Mesothelial cell of epicardium (in vitro differentiated cells): ENCODE measurements at places on chromosomes 5 and 9. TPM values are rescaled to one million over a fixed set of nuclear protein-coding genes. Genes with fewer than 3 reads are reported as not detected.

- no peak for DNase-seq
- H3K27me3 ChIP-seq: peaks cover 6% of the 10 kb centered on the region
- H3K36me3 ChIP-seq: no peaks in the 10 kb centered on the region
- no peak overlapping the region for H3K4me3 ChIP-seq
- H3K4me1 ChIP-seq: no peaks in the 10 kb centered on the region
These were observed 232.0 kb upstream of the FBXL7 start for GRCh38 chr5:15267966-15268365.

GRCh38 chr5:38601133-38601862, 44.9 kb upstream of the LIFR start:
- no peaks in the 10 kb centered on the region for H3K36me3 ChIP-seq
- no peak for DNase-seq
- no peak overlapping the region for H3K4me3 ChIP-seq

- H3K4me3 ChIP-seq: no peak overlapping the region
- DNase-seq: no peak
- H3K27me3 ChIP-seq: no peaks in the 10 kb centered on the region
- no peak overlapping the region for H3K27ac ChIP-seq
These were observed 3.7 kb upstream of the SVEP1 start for GRCh38 chr9:110583237-110583636.

DNA sequence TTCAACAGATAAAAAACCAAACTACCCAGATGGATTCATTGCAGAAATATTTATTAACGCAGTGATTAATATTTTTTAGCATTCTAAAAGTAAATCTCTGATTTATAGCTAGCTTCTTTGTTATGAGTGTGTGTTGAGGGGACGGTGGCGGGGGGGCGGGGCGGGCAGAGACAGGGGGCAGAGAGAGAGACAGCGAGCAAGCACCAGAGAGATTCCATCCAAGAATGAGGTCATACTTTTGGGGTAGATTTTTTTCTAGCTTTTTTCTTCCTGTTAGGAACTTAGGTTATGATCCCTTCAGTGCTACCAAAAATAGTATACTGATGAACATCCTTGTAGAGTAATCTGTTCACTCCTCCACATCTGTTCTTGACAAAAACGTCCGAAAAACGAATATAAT, 500 bp upstream of the ZNF883 start:
- H3K27ac ChIP-seq: no peak overlapping the region
- no peak for DNase-seq
- H3K36me3 ChIP-seq: peaks cover 22% of the 10 kb centered on the region
- peak overlapping the region; percentile 85 for H3K4me3 ChIP-seq

DNA sequence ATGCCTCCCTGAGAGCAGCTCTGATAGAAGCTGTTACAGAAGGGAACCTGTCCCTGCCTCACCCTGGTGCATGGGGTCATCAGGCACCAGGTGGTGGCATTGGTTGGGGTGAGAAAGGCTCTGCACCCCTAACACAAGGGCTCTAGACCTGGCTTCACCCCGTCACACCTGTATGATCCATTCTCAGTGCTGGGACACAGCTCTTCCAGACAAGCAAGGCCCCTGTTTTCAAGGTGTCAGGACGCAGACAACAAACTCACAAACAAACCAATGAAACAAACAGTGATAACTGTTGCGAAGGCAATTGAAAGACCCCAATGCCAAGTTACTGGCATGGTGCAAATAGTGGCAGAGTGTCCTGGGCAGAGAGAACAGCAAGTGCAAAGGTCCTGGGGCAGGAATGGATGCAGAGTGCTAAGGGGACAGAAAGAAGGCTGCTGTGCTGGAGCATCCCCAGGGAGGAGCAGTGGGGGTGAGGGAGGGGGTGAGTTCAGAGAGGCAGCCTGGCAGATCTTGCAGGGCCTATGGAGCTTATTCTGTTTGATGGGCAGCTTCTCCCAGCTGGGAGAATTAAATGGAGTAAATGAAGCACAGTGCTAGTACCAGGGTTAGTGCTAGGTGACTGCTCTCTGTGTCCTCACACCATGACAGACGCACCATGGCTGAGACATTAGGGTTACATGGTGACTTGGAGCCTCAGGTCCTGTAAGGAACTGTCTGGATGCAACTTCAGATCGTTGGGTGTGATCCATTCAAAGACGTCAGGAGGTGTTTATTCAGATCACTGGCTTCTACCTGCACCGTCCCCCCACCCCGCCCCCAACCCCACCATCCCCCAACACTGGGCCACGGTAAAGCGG, 67.9 kb upstream of the UNC5A start:
- H3K4me1 ChIP-seq: peaks cover 13% of the 10 kb centered on the region
- no peak overlapping the region for H3K27ac ChIP-seq
- DNase-seq: no peak
- peaks cover 87% of the 10 kb centered on the region for H3K27me3 ChIP-seq
- H3K36me3 ChIP-seq: no peaks in the 10 kb centered on the region

- DNase-seq: no peak
- H3K27me3 ChIP-seq: no peaks in the 10 kb centered on the region
- H3K4me3 ChIP-seq: no peak overlapping the region
- peak overlapping the region; percentile 36 for H3K27ac ChIP-seq
These were observed 47.6 kb downstream of the ACO1 start for GRCh38 chr9:32431940-32432555.

The PCDHGA7 gene
- total RNA-seq: 0.33 to 0.43 TPM (median 0.38 TPM) in 3 replicates

GRCh38 chr5:88881571-88881971, 1.4 kb downstream of the MEF2C start:
- peak overlapping the region; percentile 80 for H3K4me3 ChIP-seq
- H3K4me1 ChIP-seq: peaks cover 20% of the 10 kb centered on the region
- peaks cover 26% of the 10 kb centered on the region for H3K27me3 ChIP-seq
- H3K36me3 ChIP-seq: no peaks in the 10 kb centered on the region
- no peak for DNase-seq

The SLC6A18 gene
- total RNA-seq: not detected in 3 replicates

DNA sequence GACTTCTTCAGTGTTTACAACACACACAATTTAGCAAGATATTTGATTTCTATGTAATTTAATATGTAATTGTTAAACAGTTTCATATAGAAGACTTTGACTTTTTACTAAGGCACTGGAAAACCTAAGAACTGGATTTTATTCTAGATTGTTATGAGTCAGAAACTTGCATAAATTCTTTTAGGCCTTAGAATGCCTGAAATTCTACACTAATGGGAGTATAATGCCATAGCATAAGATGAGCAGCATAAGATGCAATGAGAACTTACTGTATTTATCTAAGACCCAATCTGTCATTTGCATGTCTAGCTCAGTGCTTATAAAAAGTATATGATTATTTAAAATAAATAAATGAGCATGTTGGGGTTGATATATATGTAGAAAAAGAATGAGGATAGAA, 285.2 kb downstream of the CDH12 start:
- H3K27me3 ChIP-seq: peaks cover 5% of the 10 kb centered on the region
- no peak for DNase-seq
- peaks cover 4% of the 10 kb centered on the region for H3K4me1 ChIP-seq
- no peak overlapping the region for H3K27ac ChIP-seq
- H3K4me3 ChIP-seq: no peak overlapping the region

The PTGDS gene
- total RNA-seq: 52.6 to 58.0 TPM (median 53.5 TPM) in 3 replicates

- peaks cover 4% of the 10 kb centered on the region for H3K36me3 ChIP-seq
- H3K27ac ChIP-seq: peak overlapping the region; percentile 71
- no peaks in the 10 kb centered on the region for H3K27me3 ChIP-seq
- H3K4me3 ChIP-seq: peak overlapping the region; percentile 86
- H3K4me1 ChIP-seq: peaks cover 10% of the 10 kb centered on the region
These were observed 984 bp upstream of the MRPS2 start for GRCh38 chr9:135499326-135500070.

The EPB41L4B gene
- total RNA-seq: 5.2 to 5.5 TPM (median 5.3 TPM) in 3 replicates

The SLC46A2 gene
- total RNA-seq: not detected in 3 replicates

DNA sequence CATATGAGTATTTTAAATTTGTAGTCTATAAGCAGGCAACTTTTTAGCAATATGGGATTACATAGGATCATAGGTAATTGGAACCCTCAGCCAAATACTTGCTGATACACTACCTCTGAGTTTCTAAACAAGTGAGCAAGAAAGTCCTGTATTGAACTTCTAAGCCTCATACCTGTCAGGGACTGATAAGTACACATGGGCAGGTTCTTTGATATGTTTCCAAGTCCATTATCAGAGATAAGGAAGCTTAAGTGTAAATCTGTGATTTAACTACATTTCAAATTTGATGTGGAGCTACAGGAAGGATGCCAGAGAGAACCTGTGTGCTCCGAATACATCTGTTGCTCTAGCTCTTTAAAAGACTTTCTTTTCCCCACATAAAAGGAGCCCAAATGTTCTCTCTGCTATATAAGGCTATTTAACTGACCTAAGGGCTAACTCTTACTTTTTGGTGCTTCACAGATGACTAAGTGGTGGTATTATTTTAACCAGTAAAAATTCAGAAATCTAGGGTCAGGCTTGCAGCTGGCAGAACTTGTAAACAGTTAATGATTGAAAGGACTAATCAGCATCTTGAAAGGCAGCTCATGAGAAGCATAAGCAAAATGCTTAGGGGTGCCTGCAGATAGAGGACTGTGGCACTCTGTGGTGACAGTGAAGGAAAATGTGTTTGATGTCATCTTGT, 228.6 kb downstream of the NR3C1 start:
- H3K4me1 ChIP-seq: peaks cover 10% of the 10 kb centered on the region
- DNase-seq: no peak
- no peak overlapping the region for H3K4me3 ChIP-seq
- H3K27me3 ChIP-seq: peaks cover 2% of the 10 kb centered on the region
- no peak overlapping the region for H3K27ac ChIP-seq

DNA sequence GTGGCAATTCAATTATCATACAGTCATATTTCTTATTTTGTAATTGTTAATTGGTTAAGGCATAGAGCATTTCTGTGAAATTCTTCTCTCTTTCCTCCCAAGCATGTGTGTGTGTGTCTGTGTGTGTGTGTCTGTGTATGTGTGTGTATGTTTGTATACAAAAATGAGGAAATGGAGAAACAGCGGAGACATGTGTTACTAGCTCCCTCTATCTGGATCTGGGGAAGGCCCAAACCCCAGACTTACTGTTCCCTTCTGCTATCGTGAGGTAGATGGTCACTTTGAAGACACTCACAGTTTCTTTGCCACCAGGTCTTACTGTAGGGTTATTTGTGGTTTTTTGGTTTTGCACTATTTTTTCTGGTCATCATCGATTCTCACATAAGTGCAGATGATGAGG, 11.4 kb upstream of the C5orf63 start:
- no peaks in the 10 kb centered on the region for H3K36me3 ChIP-seq
- no peak overlapping the region for H3K4me3 ChIP-seq
- peaks cover 34% of the 10 kb centered on the region for H3K4me1 ChIP-seq
- peaks cover 51% of the 10 kb centered on the region for H3K27me3 ChIP-seq
